ENCODE measurements at places on chromosomes 5 and 9.

GRCh38 chr5:99644822-99645221 lies 716.0 kb upstream of the CHD1 start:
- no peak for DNase-seq

DNA sequence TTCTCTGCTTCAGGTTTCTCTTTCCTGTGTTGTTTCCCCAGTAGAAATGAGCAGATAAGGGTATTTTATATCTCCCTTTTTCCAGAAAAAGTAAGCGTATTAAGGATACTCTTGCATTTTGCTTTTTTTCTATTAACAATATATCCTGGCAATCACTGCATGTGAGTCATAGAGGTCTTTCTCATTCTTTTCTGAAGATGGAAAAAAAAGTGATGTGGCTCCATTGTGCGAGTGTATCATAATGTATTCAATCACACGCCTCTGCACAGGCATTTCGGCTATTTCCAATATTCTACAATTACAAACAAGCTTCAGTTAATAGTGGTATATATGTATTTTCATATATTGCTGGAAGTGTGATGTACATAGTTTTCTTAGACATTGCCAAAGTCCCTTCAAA lies 155.9 kb downstream of the MED27 start:
- no peak for DNase-seq

GRCh38 chr5:161201558-161201957 lies 345.0 kb downstream of the GABRB2 start:
- DNase-seq, result no peak

- DNase-seq, result peak; percentile 37
Observed at GRCh38 chr5:137344723-137345322, 154.3 kb downstream of the SPOCK1 start.

GRCh38 chr5:143101121-143101520 lies 302.4 kb downstream of the NR3C1 start:
- no peak for DNase-seq

DNA sequence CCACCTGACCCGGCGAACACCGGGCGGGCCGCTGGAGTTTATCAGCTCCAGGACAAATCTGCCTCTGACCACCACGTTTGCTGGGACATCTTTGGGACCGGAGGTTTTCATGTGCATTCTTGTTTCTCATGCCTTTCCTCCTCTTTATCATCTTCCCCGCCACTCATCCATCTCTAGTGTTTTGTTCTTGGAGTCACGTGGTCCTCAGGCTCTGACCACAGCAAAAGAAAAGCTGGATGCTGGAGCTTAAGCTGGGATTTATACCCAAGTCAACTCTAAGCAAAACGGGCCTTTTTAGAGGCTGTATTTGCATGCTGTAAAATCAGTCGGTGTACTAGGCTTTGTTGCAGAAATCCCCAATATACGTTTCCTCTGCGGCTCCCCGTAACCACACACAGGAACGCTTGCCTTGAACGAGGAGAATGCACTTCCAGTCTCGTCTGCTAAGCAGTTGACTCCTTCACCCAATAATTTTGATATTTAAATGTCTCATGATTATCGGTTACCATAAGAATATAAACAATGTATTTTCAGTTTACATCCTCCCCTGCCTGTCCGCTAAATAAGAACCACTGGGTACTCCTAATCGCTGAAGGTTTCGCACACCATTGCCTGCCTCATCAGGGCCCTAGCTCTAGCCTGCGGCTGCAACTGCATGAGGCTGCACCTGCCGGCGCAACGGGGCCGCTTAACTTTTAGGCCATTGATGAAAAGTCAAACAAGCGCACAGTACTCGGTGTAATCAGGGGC lies 560 bp upstream of the NDUFS6 start:
- no peak for DNase-seq

GRCh38 chr5:3024976-3025375 lies 273.5 kb upstream of the IRX2 start:
- no peak for DNase-seq

DNA sequence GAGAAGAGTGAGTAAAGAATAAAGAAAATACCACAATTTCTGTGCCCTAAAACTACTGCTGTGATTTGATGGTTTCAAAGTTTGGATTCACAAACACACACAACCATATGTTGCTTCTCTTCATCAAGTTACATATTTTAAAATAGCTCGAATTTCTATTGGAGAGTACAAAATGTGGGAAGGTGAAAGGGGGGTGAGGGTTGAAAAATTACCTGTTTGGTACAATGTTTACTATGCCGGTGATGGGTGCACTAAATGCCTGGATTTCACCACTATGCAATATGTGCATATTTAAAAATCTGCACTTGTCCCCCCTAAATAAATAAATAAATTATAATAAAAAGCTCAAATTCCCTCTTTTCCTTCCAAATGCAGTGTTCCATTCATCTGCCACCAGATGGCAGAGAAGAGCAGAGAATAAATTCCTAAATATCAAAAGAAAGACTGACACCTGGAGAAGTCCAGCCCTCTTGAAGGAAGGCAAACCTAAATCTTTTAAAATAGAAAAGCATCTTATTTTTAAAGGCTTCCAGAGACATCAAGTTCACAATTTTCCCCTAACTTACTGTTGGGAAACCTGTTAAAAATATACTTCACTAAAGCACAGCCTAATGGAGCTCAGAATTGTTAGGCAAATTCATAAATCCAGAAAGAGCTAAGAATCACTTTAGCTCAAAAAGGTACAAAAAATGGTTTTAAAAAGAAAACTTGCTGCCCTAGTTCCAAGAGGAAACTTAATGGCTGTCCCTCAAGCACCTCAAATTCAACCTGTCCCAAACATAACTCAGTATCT lies 24.8 kb upstream of the HNRNPA0 start:
- DNase-seq, result peak; percentile 34

- DNase-seq, result no peak
Observed at GRCh38 chr5:172426086-172426485, 28.2 kb downstream of the SH3PXD2B start.

DNA sequence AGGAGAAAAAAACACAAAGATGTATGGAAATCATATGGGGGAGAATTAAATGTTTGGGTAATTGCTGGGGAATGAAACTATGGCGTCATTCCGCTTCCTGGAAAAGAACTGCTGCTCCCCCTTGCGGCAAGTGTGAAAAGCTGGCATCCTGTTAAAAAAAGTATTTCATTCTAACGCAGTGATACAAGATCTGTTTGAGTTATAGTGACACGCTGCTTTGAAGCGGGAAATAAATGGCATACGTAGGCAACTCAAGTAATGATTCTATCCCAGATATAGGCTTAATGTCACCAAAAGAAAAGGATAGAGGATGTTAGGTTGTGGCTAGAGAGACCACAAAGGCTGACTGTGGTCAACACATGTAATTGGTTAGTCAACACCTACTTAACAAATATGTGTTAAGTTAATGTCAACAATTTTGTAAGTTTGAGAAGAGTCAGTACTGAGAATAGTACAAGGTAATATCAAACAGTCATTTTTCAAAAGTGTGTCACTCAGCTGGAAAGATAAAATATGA lies 70.2 kb upstream of the ALDH1A1 start:
- peak; percentile 74 for DNase-seq

DNA sequence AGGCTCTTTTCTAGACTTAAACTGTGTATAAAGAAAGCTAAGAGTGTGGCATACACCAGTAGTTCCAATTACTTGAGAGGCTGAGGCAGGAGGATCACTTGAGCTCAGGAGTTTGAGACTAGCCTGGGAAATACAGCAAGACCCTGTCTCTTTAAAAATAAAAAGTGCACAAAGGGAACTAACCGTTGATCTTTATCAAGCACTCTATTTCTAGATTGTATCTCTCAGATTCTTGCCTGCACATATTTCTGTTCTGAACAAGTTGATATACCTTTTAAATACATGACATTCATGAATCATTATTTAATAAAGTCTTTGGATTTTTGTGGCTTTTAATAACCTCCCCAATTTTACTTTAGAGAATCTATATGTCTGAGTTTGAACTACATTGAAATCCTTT lies 47.2 kb downstream of the HMGCR start:
- DNase-seq, result no peak

GRCh38 chr9:35990155-35990554 lies 32.2 kb upstream of the OR2S2 start:
- DNase-seq, result peak; percentile 18

GRCh38 chr5:119393201-119393691 lies 37.4 kb downstream of the TNFAIP8 start:
- no peak for DNase-seq

GRCh38 chr5:177402271-177403043 lies 2.0 kb upstream of the PFN3 start:
- DNase-seq, result peak; percentile 64

DNA sequence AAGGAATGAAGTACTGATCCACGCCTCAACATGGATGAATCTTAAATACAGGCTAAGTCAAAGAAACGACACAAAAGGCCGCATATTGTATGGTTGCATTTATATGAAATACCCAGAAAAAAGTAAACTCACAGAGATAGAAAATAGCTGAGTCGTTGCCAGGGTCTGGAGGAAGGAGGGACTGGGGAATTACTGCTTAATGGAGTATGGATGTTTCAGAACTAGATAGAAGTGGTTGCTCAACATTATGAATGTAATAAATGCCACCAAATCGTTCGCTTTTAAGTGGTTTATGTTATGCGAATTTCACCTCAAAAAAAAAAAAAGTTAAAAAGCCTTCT lies 784 bp upstream of the MSANTD3 start:
- DNase-seq, result no peak

GRCh38 chr5:123273984-123274383 lies 149.2 kb downstream of the CEP120 start:
- no peak for DNase-seq

GRCh38 chr5:31530541-31531265 lies 1.2 kb downstream of the DROSHA start:
- DNase-seq, result peak; percentile 79

DNA sequence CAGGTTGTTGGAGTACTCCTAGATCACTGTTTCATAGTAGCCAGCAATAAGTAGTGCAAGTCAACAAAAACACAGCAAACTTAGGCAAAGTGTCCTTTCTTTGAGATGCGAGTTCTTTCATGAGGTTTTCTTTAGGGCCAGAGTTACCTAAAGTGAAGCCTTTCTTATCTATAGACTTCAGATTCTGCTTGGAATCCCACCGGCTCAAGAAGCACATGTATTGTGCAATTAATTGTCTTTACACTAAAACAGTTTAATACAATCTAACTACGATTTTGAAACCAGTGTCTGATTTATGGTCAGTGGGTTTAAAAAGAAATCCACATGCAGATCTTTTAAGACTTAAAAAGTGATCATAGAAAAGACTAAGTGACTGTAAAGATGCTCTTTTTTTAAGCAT lies 3.6 kb downstream of the PURA start:
- no peak for DNase-seq
